HFFc6 (cell line): ENCODE measurements at places on chromosomes 4 and X. TPM values are rescaled to one million over a fixed set of nuclear protein-coding genes. Genes with fewer than 3 reads are reported as not detected.
A peak's percentile ranks its signal among the peaks of the same experiment; 100 is the strongest.

Gene CD38
- 0.02 TPM in 1 of 3 replicates, not detected in the others for total RNA-seq

Gene RBM47
- total RNA-seq, result 0.95 to 1.1 TPM (median 1.0 TPM) in 3 replicates

Gene GPAT3
- 0.91 to 1.00 TPM (median 0.93 TPM) in 3 replicates for total RNA-seq

Gene VAMP7
- total RNA-seq, result 37.2 and 44.4 TPM in 2 replicates

Gene CSAG3
- not detected in 3 replicates for total RNA-seq

Gene FRAS1
- total RNA-seq, result 2.3 to 10.3 TPM (median 6.6 TPM) in 3 replicates

Gene ATP2B3
- total RNA-seq, result 0.09 TPM in 1 of 3 replicates, not detected in the others

Gene F11
- not detected in 3 replicates for total RNA-seq

Gene PAGE5
- 1.3 TPM in 1 of 3 replicates, not detected in the others for total RNA-seq

Gene DSPP
- not detected in 3 replicates for total RNA-seq

Gene ZRSR2
- total RNA-seq, result 5.9 to 6.9 TPM (median 6.8 TPM) in 3 replicates

DNA sequence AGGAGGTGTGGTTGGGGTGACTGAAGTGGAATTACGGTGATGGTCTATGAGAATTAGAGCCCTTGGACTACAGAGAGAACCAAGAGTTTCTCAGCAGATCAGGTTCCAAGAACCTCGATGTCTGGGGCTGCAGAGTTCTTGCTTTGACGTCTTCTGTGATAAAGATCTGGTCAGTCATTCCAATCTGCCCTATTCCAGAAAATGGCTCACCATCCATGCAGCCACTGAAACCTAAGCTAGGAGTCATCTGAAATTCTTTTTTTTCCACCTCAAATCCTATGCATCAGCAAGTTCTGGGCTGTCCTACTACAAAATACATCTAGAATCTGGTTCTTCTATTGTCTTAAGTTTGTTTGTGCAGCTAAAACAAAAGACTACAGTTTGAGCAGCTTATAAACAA is 254.4 kb upstream of the PGRMC2 start:
- peak overlapping the region; percentile 35; the same call in 1 of the 2 replicates for H3K27ac ChIP-seq
- peak; percentile 79 for DNase-seq
- H3K27me3 ChIP-seq, result no peaks in the 10 kb centered on the region
- H3K4me1 ChIP-seq, result peaks cover 27% of the 10 kb centered on the region
- H3K36me3 ChIP-seq, result no peaks in the 10 kb centered on the region

DNA sequence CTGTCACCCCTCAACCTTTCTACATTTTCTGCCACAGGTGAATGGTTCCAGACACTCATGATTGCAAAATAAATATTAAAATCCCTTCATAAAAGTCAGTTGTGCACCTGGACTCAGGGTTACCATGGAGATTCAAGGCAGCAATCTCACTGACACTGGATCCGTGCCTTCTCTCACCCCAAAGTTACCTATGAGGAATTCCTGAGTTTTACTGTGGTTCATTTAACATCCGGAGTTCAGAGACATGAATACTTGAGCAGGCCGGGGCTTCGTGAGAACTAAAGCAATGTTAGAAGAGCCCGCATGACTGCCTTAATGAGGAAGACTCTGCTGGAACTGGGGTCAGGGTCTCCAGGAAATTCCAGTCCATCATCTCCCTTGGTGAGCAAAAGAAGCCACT is 12.5 kb upstream of the CLNK start:
- H3K36me3 ChIP-seq, result no peaks in the 10 kb centered on the region
- no peak overlapping the region for H3K4me3 ChIP-seq
- no peaks in the 10 kb centered on the region for H3K4me1 ChIP-seq
- no peak for DNase-seq
- no peak overlapping the region for H3K27ac ChIP-seq

DNA sequence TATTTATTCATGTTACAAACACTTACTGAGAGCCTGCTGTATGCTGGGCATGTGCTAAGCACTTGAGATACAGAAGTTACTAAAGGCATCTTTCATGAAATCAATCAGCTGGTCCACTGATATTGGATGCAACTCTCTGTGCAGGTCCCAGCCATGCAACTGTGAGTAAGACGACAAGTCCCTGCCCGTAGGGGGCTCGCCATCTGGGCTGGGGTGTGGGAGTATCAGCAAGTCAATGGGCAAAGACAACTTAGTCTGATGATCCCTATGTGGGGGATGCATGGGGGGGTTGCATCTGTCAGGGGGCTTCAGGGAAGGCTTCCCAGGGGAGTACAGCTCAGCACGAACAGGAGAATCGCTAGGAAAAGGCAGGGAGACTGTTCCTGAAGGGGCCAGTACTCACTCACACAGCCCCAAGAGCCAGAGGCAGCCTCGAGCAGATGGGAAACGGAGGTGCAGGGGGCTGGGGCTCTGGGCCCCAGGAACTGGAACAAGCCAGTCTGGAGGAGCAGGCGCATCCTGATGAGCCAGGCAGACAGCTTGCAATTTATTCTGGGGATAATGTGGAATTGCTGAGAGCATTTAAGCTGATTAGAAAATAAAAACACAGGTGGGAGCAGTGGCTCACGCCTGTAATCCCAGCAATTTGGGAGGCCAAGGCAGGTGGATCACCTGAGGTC is 40.2 kb downstream of the CRMP1 start:
- H3K27ac ChIP-seq, result no peak overlapping the region
- H3K4me3 ChIP-seq, result no peak overlapping the region
- peaks cover 28% of the 10 kb centered on the region for H3K27me3 ChIP-seq
- DNase-seq, result no peak
- H3K4me1 ChIP-seq, result no peaks in the 10 kb centered on the region

DNA sequence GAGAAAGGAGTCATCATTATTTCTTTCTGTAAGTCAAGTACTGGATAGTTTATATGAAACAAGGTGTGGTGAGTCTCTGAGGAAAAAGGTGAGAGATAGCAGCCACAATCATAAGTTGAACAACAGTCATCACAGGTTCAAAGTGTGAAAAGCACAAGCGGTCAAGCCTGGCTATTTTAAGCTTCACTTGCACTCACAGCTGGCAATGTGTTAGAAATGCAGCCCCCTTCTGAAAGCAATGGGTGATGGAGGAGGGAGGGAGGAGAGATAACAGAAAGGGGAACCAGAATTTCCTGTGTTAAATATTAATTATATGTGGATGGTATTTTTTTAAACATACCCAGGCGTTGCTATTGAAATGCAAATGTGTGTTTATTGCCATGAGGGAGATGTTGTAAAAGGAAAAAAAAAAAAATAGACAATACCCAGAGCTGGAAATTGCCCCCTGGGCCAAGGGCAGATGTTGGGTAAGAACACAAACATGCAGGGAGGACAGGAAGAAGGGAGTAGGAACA is 26.9 kb upstream of the BMP3 start:
- no peak for DNase-seq
- no peaks in the 10 kb centered on the region for H3K36me3 ChIP-seq
- H3K4me1 ChIP-seq, result no peaks in the 10 kb centered on the region
- no peak overlapping the region for H3K4me3 ChIP-seq
- H3K27ac ChIP-seq, result no peak overlapping the region

GRCh38 chr4:89820010-89820409 is 17.0 kb downstream of the SNCA start:
- DNase-seq, result no peak
- H3K4me1 ChIP-seq, result peaks cover 6% of the 10 kb centered on the region
- no peak overlapping the region for H3K4me3 ChIP-seq
- no peak overlapping the region for H3K27ac ChIP-seq
- peaks cover 2% of the 10 kb centered on the region; the same call in 1 of the 2 replicates for H3K27me3 ChIP-seq

GRCh38 chr4:15657366-15657765 is 2.2 kb upstream of the FBXL5 start:
- H3K36me3 ChIP-seq, result peaks cover 5% of the 10 kb centered on the region; the same call in 1 of the 2 replicates
- no peak for DNase-seq
- no peak overlapping the region for H3K4me3 ChIP-seq
- peaks cover 2% of the 10 kb centered on the region; the same call in 1 of the 2 replicates for H3K27me3 ChIP-seq
- H3K4me1 ChIP-seq, result peaks cover 44% of the 10 kb centered on the region

- no peak overlapping the region for H3K27ac ChIP-seq
- H3K36me3 ChIP-seq, result peaks cover 5% of the 10 kb centered on the region; the same call in 1 of the 2 replicates
- H3K4me3 ChIP-seq, result no peak overlapping the region
Observed at GRCh38 chr4:166839615-166840251, 394.6 kb downstream of the SPOCK3 start.

GRCh38 chr4:7727749-7728148 is 211.9 kb downstream of the AFAP1 start:
- H3K4me1 ChIP-seq, result peaks cover 12% of the 10 kb centered on the region
- no peak overlapping the region for H3K27ac ChIP-seq
- no peak overlapping the region for H3K4me3 ChIP-seq
- DNase-seq, result peak; percentile 12
- no peaks in the 10 kb centered on the region for H3K36me3 ChIP-seq
- H3K27me3 ChIP-seq, result no peaks in the 10 kb centered on the region; the same call in 1 of the 2 replicates

GRCh38 chrX:104315555-104315954 is 60.8 kb upstream of the ESX1 start:
- peaks cover 56% of the 10 kb centered on the region for H3K4me1 ChIP-seq
- H3K27me3 ChIP-seq, result no peaks in the 10 kb centered on the region
- DNase-seq, result peak; percentile 69
- peak overlapping the region; percentile 81 for H3K27ac ChIP-seq
- no peak overlapping the region for H3K4me3 ChIP-seq
- H3K36me3 ChIP-seq, result no peaks in the 10 kb centered on the region

DNA sequence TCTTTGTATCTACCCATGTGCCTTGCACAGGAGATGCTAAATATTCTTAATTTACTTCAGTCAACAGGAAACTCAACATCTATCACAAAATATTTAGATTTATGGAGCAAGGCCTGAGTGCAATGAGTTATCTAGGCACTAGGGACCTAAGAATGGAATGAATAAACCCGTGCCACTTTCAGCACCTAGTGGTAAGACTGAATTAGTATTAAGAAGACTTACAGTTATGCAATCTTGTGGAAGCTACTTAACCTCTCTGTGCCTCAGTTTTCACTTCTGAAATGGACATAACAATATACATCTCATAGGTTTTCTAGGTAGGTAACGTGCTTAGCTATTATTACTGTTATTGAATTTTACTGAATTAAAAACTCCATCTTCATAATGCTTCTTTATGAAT is 144.6 kb upstream of the MAP3K15 start:
- DNase-seq, result no peak
- H3K4me3 ChIP-seq, result no peak overlapping the region

DNA sequence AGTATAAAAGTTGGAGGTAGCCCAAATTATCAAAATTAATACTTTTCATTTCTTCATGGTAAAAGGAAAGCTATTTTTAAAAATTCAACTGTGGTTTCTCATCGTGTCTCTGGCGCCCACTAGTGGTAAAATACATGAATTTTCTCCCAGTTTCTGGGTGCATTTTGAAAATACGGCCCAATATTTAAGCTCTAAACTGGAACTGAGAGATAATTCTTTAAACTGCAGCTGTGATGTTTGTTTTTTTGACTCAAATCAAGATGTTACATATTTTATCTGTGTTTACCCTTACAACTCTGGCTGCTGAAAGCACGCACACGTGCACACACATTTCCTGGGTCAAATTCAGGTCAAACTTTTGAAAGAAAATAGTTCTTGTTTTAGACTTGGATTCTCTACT is 123.9 kb upstream of the ACSL4 start:
- H3K4me3 ChIP-seq, result peak overlapping the region; percentile 60
- H3K27me3 ChIP-seq, result peaks cover 2% of the 10 kb centered on the region; the same call in 1 of the 2 replicates
- peak; percentile 15 for DNase-seq
- H3K27ac ChIP-seq, result 0 out of 2 replicates have a peak overlapping the region, but pooled peaks have one; percentile 7
- peaks cover 29% of the 10 kb centered on the region for H3K4me1 ChIP-seq
- no peaks in the 10 kb centered on the region; the same call in 1 of the 2 replicates for H3K36me3 ChIP-seq

DNA sequence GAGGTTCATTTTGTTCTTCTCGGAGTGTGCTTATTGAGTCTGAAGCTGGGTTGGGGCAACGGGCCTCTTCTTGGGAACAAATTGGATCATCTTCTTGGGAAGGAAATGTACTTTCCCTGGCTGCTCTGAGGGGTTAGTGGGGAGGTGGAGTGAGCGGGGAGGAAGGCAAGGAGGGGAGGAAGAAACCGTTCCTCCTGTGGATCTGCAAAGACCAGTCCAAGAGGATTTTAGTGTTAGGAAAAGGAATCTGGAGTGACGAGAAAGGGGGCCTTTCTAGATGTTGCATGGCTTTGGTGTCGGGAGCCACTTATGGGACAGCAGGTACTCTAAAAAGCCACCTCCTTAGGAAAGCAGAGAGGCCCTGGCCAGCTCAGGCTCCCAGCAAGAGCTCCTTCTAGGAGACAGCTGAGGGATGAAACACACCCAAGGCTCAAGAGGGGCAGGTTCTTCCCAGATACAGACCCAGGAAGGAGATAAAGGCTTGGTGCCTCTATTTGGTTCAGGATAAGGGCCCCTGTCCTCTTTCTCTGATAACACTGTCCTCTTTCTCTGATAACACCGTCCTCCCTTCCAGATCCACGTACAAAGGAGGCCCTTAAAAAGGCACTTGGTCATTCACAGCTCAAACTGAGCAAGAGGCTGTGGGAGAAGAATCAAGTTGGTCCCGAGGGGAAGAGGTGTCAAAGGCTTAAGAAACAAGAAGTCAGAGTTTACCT is 451 bp downstream of the SOD3 start:
- no peaks in the 10 kb centered on the region for H3K36me3 ChIP-seq
- no peak for DNase-seq
- peaks cover 5% of the 10 kb centered on the region for H3K27me3 ChIP-seq
- H3K4me3 ChIP-seq, result peak overlapping the region; percentile 88
- peak overlapping the region; percentile 86 for H3K27ac ChIP-seq

DNA sequence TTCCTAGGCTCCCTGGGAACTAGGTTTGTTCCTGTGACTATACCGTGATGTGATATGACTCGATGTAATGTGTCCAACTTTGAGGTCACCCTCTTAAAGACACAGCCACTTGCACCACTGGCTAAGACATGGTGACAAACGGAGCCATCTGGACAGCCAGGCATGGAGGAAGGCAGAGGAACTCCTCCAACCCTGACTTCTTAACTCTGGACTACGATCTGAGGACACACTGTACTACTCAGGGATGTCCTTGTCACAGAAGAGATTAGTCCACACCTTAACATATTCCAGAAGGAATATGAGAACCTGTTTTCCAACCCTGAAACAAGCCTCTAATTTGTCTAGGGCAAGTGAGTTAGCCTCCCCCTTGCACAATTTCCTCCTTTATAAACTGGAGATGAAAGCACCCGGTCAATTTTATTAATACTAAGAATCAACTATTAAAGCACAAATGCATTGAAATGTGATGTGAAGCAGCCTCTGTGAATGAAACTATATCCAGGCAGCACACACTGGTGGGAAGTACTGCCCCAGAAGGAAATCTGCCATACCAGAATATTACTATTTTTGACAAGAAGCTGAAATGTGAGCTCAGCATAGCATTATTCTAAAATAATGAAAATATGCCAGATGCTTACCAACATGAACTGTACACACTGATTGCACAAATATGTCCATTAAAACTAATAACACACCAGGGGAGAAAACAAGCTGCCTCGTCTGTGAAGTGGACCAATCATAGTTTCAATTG is 47.3 kb downstream of the TSPAN5 start:
- H3K27me3 ChIP-seq, result no peaks in the 10 kb centered on the region; the same call in 1 of the 2 replicates
- H3K36me3 ChIP-seq, result peaks cover 8% of the 10 kb centered on the region
- H3K27ac ChIP-seq, result no peak overlapping the region
- DNase-seq, result no peak
- peaks cover 88% of the 10 kb centered on the region for H3K4me1 ChIP-seq
- no peak overlapping the region for H3K4me3 ChIP-seq

- no peak for DNase-seq
- peak overlapping the region; percentile 36 for H3K27ac ChIP-seq
- H3K4me3 ChIP-seq, result no peak overlapping the region
- no peaks in the 10 kb centered on the region; the same call in 1 of the 2 replicates for H3K27me3 ChIP-seq
Observed at GRCh38 chr4:41189076-41189475, 25.3 kb downstream of the APBB2 start.
